ENCODE measurements at places on chromosomes 7 and 10.
A peak's percentile ranks its signal among the peaks of the same experiment; 100 is the strongest.

GRCh38 chr10:59465088-59465487 lies 102.7 kb upstream of the FAM13C start:
- no peak for DNase-seq

GRCh38 chr7:1884583-1885350 lies 214.7 kb downstream of the ELFN1 start:
- DNase-seq: no peak

- DNase-seq: no peak
Observed at GRCh38 chr10:42962110-42962901, 114.6 kb upstream of the RET start.

GRCh38 chr7:4689668-4690067 lies 7.6 kb downstream of the FOXK1 start:
- no peak for DNase-seq

DNA sequence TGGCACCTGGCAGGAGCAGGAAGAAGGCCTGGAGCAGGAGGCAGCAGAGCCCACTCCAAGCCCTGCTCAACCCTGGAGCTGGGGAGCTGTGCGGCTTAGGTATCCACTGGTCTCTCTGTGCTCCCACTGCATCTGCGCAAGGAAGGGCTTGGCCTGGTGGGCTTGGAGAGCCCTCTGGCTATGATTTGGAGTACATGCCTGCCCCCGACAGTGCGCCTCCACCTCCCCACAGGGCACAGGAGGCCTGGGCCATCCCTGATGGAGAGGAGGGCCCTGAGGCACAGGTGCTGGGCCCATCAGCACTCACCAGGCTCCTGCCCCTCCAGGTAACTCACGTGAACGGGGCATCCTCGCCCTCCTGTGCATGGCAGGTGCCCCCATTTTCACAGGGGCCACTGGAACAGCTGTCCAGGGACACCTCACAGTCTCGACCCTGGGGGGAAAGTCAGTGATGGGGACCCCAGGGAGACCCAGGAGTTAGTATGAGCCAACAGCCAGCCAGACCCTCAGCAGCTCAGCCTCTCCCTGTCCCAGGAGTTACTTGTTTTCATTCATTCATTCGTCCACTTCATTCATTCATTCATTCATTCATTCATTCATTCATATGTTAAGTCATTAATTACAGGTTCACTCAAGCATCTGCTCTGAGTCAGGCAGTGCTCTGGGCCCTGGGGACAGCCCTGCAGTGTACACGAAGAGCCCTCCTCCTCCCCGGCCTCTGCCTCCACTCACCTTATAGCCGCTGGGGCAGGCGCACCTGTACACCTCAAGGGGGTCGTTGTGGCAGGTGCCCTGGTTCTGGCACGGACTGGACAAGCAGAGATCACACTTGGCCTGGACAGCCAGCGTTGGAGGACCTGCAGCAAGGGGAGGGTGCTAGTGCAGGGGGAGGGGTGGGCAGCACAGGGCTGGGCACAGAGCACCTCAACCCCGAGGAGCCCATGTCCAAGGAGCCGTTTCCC lies 167.2 kb downstream of the SLIT1 start:
- DNase-seq: no peak

- no peak for DNase-seq
Observed at GRCh38 chr10:125692601-125693523, 9.9 kb upstream of the TEX36 start.

DNA sequence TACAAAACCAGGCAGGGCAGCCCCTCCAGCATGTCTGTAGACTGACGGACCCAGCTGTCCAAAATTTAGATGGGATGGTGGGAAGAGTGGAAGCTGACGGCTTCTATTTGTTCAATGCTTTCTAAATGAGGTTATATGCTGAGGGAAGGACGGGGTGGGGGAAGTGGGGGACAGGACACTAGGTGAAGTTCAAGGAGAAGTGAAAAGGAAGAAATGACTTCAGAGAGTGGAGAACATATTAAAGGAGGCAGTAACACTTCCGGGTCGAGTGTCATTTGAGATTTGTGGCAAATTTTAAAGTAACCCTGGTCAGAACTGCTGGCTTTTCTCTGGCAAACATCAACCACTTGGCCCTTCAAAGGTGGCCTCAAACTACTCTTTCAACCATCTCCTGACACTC lies 9.4 kb downstream of the PIP4K2A start:
- no peak for DNase-seq

- DNase-seq: no peak
Observed at GRCh38 chr7:105611856-105612775, 30.8 kb upstream of the EFCAB10 start.

DNA sequence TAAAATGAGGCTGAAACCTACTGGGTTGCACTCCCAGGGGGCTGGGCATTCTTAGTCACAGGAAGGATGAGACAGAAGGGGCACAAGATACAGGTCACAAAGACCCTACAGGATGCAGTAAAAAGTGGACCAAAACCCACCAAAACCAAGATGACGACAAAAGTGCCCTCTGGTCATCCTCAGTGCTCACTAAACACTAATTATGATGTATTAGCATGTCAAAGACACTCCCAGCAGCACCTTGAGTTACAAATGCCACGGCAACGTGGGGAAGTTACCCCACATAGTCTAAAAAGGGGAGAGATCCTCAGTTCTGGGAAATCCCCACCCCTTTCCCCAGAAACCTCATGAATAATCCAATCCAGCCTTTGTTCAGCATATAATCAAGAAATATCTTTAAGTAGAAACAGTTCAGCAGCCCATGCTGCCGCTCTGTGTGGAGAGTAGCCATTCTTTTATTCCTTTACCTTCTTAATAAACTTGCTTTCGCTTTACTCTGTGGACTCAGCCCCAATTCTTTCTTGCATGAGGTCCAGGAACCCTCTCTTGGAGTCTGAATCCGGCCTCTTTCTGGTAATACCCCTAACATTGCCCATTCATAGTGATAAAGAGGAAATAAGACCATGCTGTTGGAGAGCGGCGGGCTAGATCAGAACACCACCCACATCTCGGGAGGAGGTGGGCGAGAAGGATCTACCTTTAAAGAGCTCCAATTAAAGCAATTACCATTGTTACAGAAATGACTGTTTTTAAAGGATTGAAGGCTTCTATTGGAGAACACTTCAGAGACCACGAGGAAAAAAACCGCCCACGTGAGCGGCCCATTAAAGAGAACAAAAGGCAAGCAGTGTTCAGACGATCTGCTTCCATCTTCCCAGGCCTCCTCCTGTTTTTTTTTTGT lies 170.9 kb downstream of the USP6NL start:
- peak; percentile 14 for DNase-seq

DNA sequence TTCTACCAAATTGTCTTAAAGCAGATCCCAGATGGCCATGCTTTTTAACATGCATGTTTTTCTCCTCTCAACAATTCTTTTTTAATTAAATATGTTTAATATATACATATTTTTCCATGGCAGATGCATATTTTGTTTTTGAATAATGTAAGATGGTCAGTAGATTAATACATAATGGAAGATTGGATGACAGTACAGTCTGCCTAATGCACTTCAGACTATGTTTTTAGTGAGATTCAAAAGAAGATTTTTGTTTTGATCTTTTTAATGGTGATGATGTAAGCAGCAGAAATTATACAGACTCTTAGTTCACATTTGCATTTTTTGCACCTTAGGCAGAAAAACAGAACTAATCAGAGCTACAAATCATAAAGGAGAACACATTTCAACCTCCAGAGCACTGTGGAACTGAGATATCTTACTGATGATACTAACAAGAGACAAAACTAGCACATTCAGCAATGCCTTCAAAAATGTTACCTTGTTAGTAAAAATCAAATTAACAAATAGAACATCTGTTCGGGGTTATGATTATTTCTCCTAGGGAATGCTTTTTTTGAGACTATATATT lies 203.4 kb downstream of the PHF14 start:
- no peak for DNase-seq

DNA sequence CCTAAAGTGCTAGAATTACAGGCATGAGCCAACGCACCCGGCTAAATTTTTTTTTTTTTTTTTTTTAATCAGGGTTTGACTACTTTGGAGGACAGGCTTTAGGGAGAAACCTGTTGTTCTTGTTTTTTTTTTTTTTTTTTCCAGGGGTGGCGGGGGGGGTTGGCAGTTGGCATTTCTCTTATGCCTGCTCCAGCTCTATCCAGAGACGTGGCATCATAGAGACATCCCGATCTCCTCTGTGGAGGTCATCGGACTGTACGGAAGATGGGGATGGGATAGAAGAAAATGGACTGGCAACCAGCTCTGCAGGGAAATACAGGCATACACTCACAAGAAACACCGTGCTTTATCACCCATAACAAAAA lies 130.8 kb downstream of the PRPF18 start:
- no peak for DNase-seq

DNA sequence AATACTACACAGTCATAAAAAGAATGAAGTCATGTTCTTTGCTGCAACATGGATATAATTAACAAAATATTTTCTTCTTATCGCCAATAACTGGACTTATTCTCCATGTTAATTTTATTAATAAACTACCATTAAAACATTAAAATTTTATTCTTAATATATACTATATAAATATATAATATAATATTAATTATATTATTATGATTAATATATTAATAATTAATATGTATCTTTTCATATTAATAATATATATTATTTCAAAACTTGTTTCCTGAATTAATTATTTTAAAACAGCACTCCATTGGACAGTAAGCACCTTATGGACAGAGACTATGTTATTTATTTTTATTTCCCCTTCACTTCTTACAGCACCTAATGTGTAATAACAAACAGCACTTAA lies 182.8 kb downstream of the ARL4A start:
- no peak for DNase-seq

GRCh38 chr10:81873231-81873931 lies 1.6 kb upstream of the NRG3 start:
- no peak for DNase-seq

GRCh38 chr7:132424821-132425724 lies 151.2 kb downstream of the PLXNA4 start:
- no peak for DNase-seq

DNA sequence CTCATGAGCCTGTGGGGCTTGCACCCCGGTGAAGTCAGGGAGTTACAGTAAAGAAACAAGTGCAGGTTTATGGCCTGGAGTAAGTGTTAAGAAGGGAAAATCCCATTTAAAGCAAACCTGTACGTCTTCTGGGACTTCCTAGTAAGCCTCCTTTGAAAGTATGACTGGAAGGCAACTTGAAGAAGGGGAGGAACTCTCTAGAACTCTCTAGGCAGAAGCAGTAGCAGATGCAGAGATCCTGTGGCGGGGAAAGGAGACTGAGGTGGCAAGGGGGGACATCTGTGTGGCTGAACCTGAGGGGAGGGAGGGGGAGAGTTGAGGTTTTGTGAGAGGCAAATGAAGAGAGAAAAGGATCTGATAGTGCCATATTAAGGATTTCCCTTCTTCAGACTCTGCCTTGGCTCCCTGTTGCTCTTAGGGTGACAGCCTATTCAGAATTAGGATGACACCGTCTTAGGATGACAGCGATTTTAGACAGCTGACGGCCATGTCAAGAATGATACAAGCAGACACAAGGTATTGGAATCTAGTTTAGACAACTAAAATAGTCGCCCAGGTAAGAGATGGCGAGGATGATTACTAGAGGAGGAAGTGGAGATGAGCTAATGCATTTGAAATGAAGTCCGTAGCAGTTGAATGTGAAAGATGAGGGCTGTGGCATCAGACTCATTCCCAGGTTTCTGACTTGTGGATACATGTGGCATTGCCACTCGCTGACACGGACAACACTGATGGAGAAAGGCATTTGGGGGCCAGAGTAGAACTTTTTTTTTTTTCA lies 29.0 kb downstream of the CUL1 start:
- no peak for DNase-seq

- DNase-seq: no peak
Observed at GRCh38 chr7:11128498-11128897, 154.8 kb downstream of the PHF14 start.

DNA sequence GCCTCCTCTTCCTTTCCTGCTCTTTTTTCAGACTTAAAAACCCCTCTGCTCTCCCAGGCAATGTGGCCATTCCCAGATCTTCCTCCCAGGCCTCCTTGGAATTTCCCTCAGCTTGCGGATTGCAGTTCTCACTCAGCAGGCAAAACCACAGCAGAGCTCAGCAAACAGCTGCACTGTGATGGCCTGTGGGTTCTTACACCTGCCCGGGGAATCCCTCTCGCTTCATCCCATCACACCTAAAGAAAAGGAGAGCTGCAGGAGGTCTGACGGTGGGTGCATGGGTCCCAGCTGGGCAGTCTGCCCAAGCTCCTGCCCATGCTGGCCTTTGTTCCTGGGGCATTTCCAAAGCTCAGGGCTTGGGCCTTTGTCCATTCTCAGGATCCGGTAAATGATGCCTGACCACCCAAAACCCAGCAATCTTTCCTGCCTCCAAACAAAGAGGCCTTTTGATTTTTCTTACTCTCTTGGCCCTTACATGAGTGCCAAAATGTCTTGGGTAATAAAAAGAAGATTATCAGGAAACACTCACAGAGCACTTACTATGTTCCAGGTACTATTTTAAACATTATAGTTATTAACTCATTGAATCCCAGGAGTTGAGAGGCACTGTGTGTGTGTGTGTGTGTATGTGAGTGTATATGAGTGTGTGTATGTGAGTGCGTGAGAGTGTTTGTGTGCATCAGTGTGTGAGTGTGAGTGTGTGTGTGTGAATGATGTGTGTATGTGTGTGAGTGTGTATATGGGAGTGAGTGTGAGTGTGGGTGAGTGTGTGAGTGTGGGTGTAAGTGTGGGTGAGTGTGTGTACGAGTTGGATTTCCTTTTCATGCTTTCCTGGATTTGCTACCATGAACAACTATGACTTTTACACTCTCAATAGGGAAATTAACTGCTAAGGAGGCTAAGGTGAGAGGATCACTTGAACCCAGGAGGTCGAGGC lies 64.5 kb upstream of the PODXL start:
- no peak for DNase-seq

- DNase-seq: no peak
Observed at GRCh38 chr7:68216051-68216450, 1219.4 kb downstream of the TYW1 start.

DNA sequence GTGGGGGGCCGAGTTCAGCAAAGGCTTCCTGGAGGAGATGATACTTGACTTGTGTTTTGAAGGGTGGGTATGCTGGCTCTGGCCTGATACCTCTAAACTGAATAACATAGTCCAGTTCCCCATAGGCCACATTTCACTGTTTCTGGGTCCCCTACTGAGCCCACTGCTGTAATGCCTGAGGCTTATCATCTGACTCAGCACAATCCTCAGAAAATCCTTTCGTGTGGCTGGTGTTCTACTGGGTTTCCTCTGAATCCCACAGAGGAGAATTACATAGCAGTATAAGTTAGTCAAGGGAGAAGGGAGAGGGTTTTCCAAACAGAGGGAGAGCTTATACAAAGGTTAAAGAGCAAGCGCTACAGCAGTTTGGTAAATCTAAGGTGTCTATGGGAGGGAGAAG lies 2.8 kb upstream of the R3HCC1L start:
- no peak for DNase-seq

- no peak for DNase-seq
Observed at GRCh38 chr7:26398756-26399509, 107.3 kb downstream of the SNX10 start.

GRCh38 chr10:60282771-60283353 lies 106.8 kb downstream of the ANK3 start:
- DNase-seq: no peak

GRCh38 chr10:30637881-30638467 lies 8.4 kb upstream of the LYZL2 start:
- no peak for DNase-seq

GRCh38 chr10:97456034-97456685 lies 10.2 kb downstream of the ZDHHC16 start:
- no peak for DNase-seq

- no peak for DNase-seq
Observed at GRCh38 chr7:83447681-83448080, 201.3 kb downstream of the SEMA3E start.
